ENCODE measurements at places on chromosomes 3 and 15.

DNA sequence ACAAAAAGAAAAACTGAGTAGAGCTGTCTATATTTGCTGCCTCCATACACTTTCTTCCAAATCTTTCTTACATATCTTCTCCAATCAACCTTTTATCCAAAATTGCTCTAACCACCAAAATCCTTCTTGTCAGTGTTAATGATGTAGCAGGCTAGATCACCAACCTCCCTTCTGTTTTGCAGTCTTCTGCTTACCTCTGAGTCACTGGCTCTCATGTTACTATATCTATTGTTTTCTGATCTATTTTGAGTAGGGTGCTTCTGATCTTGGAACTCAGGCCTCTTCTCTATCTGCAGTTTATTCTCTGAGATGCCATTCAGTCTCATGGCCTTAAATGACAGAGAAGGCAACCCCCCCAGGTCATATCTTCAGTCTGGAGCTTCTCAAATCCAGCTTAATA lies 26.3 kb upstream of the AADAC start:
- DNase-seq: no peak

DNA sequence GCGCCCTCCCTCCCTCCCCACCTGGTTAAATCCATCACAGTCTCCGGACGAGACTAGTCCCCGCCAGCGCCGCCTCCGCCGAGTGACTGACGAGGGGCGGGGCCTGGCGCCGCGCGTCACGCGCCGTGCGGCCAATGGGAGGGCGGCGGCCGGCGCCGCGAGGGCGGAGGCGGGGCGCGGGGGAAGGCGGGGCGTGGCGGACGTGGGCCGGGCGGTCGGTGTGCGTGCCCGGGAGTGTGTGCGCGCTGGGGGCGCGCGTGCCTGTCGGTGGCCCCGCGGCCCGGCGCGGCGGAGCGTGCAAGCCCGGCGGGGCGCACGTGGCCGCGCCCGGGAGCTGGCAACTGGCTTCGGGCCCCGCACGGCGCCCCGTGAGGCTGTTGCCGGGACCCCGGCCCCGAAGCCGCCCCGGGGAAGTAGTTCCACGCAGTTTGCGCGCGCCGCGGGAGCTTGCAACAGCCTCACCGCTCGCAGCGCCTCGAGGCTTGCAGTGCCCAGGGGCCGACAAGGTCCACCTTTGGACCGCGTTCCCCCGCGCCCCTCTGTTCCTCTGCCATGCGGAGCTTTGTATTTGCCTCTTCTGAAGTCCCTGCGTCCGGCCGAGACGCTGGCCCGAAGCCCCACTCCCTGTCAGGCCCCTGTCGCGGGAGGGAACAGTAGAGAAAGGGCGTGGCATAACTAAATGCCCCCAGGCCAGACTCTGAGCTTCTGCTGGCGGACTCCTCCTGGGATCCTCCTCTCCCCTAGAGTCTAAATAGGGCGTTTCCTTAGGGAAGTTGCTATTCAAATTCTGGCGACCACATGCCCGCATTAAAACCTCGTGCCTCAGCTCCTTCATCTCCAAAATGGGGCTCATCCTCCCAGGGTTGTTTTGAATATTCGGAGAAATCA lies 400.9 kb downstream of the SHQ1 start:
- peak; percentile 67 for DNase-seq

- no peak for DNase-seq
Measured at GRCh38 chr15:57537488-57538264, 54.0 kb upstream of the MYZAP start.

GRCh38 chr3:27345493-27345892 lies 23.7 kb downstream of the NEK10 start:
- DNase-seq: no peak

DNA sequence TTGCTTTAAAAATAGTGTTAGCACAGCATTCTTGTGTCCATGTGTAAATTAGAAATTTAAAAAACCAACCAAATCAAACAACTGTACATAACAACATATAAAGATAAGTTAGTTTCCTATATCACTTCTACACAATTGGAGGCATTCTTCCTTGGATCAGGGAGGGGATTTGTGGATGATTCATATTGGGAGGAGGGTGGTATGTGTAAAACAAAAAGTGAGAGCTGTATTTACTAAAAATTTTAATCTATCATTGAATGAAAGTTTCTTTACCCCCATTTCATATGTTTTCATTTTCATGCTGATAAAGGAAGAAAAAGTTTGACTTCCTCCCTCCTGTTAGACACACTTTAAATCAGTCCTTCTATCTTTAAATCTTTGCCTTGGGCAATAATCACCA lies 325.0 kb downstream of the SATB1 start:
- no peak for DNase-seq

- DNase-seq: no peak
Measured at GRCh38 chr3:16583551-16583950, 21.7 kb downstream of the DAZL start.

DNA sequence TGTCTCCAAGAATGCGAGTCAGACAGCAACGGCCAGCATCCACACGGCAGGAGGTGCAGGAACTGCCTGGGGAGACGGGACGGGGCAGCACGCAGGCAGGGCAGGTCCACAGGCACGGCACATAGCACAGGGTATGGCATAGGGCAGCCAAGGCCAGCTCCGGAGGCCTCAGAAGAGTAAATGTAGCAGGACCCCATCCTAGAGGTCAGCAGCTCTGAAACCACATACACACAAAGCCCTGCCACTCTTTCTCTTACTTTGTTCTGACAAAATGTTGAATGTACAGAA lies 26.9 kb downstream of the ZXDC start:
- no peak for DNase-seq

GRCh38 chr15:91844928-91845327 lies 8.6 kb upstream of the SLCO3A1 start:
- no peak for DNase-seq

DNA sequence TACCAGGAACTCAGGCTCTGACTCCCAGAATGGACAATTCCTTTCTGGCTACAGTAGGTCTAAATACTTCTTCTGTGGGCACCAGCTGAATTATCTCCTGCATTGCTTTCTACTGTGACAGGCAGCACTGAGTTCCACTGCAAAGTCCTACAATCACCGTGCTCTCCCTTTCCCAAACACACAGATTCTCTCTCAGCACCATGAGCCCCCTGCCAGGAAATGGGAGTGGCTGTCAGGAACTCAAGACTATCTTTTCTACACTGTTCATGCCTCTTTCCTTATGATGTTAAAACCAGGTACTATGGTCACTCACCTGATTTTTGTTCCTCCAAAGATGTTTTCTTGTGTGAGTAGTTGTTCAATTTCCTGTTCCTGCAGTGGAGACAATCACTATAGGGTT lies 383.4 kb downstream of the EPHA6 start:
- no peak for DNase-seq

DNA sequence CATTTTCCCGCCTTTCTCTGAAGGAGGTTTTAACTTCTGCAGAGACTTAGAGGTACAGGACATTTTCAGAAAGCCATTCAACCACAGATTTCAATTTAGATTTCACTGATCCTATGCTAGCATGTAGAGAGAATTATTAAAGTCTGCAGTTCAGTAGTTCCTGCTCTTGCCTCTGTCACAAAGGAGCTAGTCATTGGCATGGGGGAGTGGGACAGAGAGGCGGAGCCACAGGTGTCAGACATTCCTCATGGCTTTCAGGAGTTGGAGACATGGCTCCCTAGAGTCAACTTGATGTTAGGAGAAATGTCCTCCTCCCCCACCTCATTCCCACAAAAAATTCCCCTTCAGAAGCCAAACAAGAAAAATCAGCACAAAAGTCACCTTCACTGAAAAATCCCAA lies 66.0 kb upstream of the SIAH2 start:
- no peak for DNase-seq

GRCh38 chr3:195337747-195338146 lies 66.8 kb upstream of the XXYLT1 start:
- no peak for DNase-seq

DNA sequence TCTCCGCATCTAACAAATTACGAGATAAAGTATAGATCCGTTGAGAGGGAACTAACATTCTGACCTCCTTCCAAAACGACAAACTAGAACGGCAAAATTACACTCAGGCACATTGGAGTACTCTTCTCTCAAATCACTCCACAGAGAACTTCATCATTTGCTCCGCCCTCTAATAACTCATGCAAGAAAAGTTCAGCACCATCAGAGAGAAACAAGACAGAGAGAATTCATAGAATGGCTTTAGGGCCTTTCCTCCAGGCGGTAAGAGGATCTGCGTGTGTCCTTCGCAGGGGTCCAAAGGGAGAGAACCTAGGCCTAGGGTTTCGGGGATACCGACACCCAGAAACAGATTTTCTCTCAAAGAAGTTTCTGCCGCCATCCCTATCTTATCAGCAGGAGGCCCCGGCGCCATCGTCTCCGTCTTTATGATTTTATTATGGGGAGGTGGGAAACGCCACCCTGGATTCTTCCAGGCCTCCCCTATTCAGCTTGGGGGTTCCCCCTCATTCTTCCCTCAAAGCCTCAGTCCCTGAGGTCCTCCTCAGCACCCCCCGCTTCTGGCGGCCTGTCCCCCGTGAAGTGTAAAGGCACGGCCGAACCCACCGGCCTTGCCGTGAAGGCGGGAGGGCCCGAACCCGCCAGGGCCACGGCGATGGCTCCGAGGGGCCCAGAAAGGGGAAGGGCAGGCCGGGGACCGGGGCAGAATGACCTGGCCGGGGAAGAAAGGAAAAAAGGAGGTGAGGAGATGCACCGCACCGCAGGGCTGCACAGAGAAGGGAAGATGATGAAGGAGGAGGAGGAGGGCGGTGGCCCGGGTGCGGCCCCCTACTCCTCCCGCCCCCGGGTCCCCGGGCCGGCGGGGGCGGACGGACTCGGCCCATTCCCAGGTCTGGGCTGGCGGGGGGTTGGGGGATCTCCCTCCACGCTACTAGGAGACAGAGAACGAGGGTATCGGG lies 768 bp downstream of the UBXN7 start:
- DNase-seq: no peak

DNA sequence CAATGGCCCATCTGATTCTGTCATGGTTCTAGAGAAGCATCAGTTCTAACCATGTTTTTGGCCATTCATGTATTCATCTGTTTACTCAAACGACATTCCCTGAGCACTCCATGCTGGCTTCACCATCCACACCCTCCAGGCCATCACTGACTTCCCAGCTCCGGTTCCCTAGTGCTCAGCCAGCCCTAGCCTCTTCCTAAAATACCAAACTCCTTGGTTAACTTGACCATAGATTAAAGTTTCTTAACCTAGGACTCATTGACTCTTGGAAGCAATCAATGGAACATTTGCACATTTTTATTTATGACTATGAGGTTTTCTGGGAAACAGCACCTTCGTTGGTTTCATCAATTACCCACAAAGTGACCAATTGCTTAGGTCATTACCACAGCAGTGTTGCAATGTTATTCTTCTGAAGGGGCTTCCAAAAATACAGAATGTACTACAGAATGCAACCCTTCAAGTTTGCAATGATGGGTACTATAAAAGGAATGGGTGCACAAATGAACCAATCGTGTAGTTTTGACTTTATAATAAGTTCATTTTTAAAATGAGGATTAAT lies 27.2 kb upstream of the SLC25A36 start:
- peak; percentile 30 for DNase-seq

- peak; percentile 94 for DNase-seq
Measured at GRCh38 chr3:71210257-71211007, 373.1 kb downstream of the FOXP1 start.

DNA sequence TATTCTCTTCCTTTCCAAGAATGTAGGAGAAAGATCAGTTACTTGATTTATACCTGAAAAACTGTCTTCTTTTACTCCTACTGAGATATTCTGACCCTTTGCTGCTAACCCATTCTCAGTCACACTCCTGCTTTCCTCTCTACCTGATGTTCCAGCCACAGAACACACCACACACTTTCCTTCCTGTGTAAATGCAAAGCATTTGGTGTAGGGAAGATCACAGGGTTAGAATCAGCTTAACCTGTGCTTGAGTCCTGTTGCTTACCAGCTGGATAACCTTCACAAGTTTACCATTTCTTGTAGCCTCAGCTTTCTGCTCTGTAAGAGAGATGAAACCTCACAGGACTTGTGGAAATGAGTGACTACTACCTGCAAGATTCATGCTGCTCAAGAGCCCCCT lies 489.8 kb upstream of the GOLIM4 start:
- DNase-seq: no peak

DNA sequence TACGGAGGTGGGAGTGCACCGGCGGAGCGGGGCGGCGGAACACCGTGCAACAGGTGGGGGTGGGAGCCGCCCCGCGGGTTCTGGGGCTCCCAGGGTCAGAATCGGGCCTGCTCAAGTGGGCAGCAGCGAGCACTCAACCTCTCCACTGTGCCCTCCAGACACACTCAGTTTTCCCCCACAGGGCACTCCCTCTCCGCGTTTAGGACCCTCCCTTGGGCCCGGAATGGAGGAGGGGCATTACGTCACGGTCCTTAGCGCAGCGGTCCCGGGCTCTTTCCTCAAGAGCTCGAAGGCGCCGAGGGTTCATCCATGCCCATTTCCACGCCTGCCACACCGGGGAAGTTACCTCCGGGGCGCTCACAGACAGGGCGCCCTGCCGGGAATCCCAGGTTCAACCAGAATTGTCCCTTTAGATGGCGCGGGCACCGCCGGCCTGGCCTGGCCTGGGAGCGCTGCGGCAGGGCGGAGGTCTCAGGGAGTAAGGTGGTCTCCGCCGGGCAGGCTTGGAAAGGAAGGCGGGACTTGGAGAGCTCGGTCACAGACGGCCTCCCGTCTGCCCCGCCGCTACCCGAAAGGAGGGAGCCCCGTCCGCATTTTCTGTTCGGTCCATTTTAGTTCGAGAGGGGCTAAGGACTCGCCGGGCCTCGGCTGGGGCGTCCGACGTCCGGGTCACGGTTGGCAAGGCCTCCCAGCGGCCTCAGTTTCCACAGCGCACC lies 5.1 kb downstream of the RNU6-1 start:
- no peak for DNase-seq

DNA sequence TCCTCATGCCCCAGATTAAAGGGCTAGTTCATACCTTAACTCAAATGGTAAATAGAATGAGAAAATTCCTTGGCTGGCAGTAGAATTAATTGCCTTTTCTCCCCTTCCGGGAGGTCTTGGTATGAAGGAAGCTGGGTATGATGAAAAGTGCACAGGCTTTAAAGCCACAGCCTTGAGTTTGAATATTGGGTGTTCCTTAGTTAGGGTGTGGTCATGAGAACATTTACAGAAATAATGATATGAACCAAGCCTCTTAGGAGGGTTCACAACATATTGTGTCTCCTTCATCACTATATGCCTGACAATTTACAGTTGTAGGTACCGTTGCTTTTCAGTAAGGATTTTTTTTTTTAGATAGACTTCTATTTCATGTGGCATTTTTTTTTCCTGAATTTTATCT lies 48.1 kb downstream of the PYDC2 start:
- DNase-seq: no peak

- no peak for DNase-seq
Measured at GRCh38 chr3:18264361-18264760, 160.8 kb downstream of the SATB1 start.

- DNase-seq: no peak
Measured at GRCh38 chr3:148839805-148840204, 12.2 kb downstream of the CPB1 start.

DNA sequence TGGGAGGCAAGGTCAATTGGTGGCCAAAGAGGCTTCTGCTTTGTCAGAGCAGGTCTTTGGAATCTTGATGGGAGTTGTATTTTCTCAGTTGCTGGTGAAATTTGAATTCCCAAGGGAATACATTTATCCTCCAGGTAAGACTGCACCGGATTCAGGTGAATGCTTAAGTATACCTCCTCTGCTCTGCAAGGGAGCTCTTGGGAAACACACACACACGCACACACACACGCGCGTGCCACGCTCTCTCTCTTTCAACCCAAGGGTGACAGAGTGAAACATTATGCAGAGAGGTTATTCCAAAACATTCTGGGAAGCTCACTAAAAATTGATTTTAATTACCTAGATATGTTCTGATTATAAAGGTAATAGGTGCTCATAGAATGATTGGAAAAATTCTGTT lies 33.7 kb downstream of the ST6GAL1 start:
- no peak for DNase-seq
